CD4-positive, alpha-beta T cell treated with Interferon gamma for 1 hour (primary cell): ENCODE measurements at places on chromosomes 5 and 9.

GRCh38 chr5:14816999-14817761, 54.4 kb downstream of the ANKH start:
- DNase-seq, result no peak

DNA sequence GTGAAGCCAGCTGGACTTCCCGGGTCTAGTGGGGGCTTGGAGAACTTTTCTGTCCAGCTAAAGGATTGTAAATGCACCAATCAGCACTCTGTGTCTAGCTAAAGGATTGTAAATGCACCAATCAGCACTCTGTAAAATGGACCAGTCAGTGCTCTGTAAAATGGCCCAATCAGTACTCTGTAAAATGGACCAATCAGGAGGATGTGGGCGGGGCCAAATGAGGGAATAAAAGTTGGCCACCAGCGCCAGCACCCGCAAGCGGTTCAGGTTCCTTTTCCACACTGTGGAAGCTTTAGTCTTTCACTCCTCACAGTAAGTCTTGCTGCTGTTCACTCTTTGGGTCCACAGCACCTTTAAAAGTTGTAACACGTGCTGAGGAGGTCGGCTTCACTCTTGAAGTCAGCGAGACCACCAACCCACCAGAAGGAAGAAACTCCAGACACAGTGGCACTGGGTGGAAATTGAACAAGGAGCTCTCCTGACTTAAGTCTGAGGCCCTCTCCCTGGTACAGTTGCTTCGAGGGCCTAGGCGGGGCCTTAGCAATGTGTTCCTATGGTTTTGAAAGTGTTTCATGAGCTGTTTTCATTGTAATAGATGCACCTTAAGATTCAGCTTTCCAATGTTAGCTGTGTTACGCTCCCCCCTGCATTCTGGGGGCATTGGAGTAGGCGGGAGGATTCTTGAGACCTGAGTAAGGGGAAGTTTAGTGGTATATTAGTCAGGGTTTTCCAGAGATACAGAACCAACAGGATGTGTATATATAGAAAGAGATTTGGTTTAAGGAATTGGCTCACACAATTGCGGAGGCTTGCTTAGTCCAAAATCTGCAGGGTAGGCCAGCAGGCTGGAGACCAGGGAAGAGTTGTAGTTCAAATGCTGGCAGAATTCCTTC, 21.5 kb upstream of the MYO10 start:
- no peak for DNase-seq

- DNase-seq, result no peak
These were observed 92.7 kb downstream of the SV2C start for GRCh38 chr5:76175821-76176403.

DNA sequence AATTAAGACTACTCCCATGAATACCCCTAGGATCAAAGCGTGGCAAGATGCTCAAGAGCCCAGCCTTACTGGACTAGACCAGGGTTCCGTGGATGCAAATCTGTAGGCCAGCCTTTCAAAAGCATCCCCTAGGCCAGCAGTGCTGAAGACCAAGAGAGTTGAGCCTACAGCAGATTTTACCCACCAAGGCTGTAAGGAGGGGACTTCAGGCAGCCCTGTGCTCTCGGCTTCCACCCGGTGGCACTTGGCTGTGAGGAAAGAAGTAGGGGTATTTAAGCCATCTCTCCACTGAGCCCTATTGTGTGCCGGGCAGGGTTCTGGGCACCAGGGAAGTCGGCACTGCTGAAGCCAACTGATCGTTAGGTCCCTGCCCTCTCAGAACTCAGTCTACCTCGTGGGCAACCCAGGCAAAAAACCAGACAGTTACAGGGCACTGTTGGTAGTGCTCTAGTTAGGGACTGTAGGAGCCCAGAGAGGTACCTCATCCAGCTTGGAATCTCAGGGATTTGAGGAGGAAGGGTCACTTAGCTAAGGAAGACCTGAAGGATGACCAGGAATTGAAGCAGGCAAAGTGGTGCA, 25.5 kb downstream of the TCF7 start:
- no peak for DNase-seq

DNA sequence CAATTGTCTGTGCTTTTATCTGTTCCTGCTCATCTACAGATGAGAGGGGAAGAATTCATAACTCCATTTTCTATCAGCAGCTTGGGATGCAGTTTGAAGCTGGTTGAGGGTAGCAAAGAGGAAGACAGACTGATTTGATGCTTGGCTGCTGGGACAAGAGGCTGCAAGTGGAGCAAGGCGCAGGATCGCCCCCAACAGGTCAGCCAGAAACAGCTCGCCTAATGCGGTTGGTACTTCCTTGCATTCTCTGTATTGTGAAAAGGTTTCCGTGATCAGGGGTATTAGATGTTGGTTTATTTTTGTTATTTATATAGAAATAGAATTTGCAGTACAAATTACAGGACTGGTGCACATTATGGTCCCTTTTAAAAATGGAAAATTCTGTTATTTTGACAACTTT, 40.6 kb downstream of the ZNF883 start:
- no peak for DNase-seq

DNA sequence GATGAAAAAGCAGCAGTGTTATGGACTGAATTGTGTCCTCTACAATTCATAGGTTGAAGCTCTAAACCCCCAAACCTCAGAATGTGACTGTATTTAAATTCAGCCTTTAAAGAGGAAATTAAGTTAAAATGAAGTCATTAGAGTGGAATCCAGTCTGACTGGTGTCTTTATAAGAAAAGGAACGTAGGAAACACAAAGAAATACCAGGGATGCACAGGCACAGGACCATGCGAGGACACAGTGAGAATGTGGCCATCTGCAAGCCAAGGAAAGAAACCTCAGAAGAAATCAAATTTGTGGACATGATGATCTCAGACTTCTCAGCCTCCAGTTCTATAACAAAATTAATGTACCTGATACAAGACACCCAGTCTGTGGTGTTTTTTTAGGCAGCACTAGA, 971.2 kb upstream of the CDH9 start:
- no peak for DNase-seq

- no peak for DNase-seq
These were observed 1.7 kb downstream of the TLE4 start for GRCh38 chr9:79573412-79573923.

DNA sequence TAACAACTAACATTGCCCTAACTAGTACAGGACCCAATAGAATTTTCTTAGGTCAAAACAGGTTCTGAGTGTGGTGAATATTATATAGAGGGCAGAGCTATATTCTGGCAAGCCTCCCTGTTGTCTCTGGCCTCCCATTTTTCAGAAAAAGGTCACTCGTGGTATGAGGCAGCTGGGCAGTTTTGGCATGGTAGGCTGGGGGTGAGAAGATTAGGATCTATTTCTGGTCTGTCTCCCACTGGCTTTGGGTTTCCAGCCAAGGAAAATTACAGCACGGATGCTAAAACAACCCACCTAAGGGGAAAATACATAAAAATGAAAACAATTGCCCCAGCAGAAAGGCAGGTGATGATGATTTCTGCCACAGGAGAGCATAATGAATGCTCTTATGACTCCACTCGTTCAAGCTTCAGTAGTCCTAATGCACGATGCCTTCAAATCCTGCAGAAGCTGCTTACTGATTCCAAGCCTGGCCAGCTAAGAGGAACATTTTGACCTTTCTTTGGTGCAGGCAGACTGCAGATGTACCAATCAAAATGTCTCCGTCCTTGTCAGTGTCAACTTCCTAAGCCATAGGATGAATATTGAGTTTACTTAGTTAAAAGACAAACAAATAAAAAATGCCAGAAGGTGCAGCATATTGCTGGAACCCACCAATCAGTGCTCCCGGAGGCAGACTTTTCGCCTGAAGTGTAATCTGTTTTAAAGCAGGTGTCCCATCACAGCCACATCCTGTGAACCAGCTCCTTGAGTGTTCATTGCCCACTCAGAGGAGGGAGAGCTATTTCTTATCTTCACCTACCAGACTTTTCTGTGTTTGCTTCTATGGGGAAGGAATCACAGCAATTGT, 435.4 kb downstream of the ZSWIM6 start:
- no peak for DNase-seq

- no peak for DNase-seq
These were observed 17.7 kb upstream of the CARTPT start for GRCh38 chr5:71701407-71701806.

DNA sequence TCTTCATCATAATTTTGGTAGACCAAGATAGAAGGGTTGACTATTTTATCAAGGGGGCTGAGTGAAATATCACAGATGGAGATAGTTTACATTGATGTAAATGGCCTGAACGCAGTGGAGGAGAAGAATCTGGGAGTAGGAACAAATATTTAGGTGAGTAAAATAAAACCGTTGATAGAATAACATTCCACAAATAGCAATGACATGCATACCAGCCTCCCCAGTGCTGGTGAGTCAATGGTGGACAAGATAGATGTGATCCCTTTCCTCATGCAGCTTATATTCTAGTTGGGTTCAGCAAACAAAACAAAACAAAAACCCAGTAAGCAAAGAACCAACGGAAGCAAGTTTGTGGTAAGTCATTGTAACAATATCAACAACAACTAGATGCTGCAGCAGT, 385.2 kb downstream of the FAM170A start:
- DNase-seq, result no peak

DNA sequence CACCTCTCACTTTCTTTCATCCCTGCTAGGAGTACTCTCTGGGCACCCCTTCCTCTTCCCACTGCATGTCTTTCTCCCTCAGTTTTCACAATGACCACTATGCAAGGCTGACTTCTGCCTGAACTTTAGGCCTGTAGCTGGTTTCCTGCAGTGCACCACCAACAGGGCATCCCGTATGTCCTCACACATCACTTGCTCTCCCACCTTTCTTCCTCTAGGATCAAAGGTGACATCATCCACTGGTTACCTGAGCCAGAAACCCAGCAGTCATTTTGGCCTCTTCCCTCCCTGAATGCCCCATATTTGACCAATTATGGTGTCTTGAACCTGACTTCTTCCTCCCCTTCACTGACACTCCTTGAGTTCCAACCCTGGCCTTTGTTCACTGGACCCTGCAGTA, 8.5 kb downstream of the GAS1 start:
- DNase-seq, result no peak

DNA sequence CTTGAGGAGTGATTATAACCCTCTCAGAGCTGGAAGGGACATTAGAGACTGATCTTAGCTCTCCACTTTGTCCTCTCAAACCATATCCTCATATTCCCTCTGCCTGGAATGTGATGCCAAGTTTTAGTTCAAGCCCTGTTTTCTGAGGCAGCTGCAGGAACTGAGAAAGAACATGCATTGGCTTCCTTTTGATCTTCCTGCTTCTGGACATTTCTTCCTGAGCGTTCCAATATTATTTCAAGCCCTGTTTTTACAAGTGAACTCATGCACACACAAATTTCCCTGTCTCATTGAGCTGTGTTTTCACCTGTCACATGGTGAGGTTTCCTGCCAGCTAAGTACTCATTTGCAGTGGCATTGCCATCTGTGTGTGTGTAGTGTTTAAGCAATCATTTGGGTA, 17.0 kb downstream of the FOCAD start:
- no peak for DNase-seq

DNA sequence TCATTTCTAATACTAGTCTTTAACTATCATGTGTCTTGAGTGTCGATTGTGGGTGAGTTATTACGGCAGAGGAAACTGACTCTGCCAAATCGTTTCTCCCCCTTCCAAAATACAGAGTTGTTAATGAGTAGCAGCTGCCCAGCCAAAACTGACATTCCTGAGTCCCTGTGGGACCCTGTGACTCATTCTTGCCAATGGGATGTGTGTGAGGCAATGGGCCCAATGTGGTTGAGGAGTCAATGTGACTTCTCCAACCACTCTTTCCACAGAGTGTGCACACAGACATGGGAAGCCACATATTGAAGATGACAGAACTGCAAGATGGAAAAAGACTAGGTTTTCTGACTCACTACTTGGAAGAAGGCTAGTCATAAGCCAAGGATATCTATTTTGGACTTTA, 434.7 kb downstream of the DTWD2 start:
- no peak for DNase-seq

DNA sequence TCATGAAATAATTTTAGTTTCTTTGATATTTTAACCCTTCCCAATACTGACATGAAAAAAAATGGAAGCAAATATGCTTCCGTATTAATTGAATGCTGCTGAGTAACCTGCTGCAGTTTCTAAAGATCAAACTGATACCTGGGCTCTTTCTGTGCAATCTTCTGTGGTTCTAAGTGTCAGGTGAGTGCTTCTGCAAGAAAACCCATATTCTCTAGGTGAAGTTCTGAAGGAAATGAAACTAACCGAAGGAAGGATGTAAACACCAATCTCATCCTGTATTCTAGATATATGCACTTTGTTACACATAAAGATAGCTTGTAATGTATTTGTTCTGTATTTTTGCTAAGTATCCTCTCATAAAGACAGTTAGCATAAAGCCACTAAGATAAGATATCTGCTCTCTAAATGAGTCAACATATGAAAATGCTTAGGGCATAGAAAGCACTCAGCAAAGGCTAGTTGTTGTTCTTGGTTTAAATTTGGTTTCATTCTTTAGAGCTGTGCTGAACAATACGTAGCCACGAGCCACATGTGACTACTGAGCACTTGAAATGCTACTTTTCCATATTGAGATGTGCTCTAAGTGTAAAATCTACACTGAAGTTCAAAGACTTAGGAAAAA, 52.0 kb downstream of the ITGA2 start:
- no peak for DNase-seq

- no peak for DNase-seq
These were observed 4.7 kb downstream of the QRFP start for GRCh38 chr9:130891688-130892476.

DNA sequence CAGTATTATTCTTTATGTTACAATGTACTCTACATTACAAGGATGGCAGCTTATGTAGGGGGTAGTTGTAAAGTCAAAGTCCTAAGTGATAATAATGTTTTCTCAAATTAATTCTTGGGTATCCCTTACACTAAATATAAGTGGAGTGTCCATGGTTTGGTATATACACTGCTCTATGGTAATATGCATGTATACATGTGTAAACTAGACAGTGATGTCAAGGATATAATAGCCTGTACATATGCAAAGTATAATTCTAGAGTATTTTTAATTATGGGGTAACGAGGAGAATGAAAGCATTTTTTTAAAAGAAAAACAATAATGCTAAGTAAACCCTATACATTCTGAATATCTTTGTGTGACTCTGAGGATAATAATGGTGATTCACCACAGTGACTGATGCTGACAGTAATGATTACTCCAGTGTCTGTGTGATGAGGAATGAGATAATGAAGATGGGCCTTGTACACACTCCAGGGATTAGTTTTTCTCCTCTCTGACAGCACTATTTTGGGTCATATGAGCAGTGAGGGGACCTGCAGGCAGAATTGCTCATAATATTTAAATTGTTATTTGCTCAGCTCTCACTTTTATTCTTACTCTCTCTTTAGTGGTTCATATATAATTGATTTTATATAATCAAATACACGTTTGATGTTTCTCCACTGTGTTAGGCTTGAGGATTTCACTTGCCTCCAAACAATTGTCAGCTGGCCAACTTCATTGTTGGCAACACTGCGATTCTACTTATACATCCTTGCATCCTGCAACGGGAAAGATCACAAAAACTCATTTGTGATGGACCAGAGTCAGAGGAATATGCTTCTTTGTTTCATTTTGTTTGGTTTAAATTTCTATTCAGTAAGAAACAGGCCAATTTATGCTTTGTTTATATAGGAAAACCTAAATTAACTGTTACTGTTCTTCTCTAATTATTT, 88.2 kb downstream of the NREP start:
- no peak for DNase-seq

- DNase-seq, result no peak
These were observed 391 bp downstream of the RALGDS start for GRCh38 chr9:133120501-133121197.
